Neural progenitor cell (in vitro differentiated cells): ENCODE measurements at places on chromosomes 12 and 14. TPM values are rescaled to one million over a fixed set of nuclear protein-coding genes. Genes with fewer than 3 reads are reported as not detected.

GRCh38 chr12:39587225-39587624 is 32.4 kb downstream of the ABCD2 start:
- DNase-seq = no peak

The KRT74 gene
- not detected in 2 replicates for total RNA-seq

The ADCY6 gene
- 22.4 and 42.4 TPM in 2 replicates for total RNA-seq

GRCh38 chr14:81591266-81591665 is 57.6 kb upstream of the SEL1L start:
- no peak for DNase-seq

DNA sequence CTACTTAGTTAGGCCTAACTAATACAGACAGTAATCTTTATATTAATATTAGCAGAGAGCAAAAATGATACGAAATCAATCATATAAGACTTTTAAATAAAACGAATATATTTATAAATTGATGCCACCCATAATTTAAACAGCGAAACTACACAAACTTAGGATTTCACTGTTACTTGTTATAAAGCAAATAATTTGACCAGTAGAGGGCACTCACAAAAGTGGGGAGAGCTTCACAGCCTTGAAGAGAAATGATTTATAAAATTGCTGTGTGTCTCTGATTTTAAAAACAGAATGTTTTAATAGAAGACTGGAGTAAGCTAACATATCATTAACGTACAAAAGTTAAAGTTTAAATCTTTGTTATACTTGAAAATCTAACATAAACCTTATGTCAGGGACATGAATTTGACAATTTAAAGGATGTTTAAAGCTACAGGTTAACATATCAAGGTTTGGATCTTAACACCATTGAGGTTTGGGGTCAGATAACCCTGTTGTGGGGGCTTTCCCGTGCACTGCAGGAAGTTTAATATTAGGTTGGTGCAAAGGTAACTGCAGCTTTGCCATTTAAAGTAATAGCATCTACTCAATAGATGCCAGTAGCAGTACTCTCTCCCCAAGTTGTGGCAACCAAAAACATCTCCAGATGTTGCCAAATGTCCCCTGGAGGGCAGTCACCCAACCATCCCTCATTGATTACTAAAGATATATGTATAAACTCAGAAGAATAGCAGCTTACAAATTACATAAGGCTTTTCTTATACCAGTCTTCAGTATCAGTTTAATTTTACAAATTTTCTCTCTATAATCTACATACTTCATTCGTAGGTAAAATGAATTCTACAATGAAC is 9.3 kb downstream of the KRAS start:
- peak; percentile 51 for DNase-seq

DNA sequence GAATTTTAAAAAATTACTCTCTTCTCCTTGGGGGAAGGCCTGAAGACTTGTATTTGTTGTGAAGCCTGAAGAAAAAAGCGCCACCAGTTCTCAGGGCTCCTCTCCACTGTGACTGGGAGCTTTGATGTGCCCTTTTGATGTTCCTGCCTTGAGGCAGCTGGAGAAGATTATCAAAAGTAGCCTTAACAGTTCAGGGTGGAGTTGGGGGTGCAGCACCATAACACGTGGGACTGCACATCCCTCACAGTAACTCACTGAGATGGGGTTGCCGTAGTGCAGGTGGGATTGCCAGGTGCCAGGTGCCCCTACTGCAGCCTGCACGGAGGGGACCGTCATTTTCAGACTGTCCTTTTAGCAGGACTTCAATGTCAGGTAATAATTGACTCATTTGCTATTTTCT is 474.1 kb downstream of the ETNK1 start:
- peak; percentile 14 for DNase-seq

The KERA gene
- not detected in 2 replicates for total RNA-seq

DNA sequence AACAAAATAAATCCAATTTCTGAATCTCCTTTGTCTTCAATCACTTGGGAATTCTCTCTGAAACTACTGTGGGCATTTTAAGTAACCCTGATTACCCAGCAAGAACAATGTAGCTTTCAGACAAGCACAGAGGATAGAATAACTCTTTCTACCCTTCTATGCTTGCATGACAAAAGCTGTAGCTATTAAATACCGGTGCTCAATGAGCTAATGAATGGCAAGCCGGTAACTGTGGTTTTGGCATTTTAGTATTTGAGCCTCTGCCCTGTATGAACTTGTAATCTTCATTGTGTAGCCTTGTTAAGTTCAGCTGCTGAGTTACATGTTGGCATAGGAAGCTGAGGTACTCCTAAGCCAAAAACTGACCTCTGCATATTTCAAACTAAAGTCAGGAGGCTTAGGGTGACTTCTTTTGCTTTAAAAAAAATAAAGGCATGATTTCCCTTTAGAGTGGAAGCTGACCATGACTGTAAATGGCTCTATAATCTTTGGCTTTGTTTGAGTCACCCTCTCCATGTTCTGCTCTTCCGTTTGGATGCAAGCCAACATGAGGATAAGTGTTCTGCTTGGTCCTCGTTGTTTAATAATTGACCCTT is 171.0 kb upstream of the HIF1A start:
- DNase-seq = no peak

DNA sequence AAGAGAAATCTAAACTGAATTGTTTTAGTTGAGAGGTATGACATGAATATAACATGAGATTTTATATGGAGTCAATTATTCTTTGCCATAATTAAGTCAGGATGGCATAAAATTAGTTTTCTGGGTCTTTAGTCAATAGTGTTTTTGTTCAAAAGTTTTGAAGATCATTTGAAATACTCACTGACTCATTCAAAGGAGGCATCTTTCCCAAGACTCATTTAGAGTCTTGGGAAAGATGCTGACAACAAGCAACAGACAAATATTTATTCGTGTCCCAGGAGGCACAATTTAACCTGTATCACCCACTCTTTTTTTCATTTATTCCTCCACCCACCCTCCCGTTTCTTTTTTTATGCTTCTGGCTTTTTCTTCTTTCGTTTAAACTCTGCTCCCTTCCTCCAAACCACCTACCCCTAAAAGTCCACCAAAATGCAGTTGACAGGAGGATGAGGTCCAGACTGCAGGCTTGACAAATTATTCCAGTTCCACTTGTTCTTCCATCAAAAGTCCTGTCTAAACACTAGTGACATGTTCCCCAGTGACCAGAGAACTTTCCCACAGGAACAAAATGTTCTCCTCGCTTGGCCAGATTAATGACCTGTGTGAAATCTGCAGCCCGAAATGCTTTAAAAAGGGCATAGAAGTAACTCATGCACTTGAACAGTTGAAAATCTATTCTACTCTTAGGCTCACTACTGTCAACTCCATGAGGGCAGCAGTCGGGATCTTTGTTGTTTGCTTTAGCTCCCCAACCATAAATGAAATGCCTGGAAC is 43.3 kb upstream of the CSRP2 start:
- DNase-seq = no peak

DNA sequence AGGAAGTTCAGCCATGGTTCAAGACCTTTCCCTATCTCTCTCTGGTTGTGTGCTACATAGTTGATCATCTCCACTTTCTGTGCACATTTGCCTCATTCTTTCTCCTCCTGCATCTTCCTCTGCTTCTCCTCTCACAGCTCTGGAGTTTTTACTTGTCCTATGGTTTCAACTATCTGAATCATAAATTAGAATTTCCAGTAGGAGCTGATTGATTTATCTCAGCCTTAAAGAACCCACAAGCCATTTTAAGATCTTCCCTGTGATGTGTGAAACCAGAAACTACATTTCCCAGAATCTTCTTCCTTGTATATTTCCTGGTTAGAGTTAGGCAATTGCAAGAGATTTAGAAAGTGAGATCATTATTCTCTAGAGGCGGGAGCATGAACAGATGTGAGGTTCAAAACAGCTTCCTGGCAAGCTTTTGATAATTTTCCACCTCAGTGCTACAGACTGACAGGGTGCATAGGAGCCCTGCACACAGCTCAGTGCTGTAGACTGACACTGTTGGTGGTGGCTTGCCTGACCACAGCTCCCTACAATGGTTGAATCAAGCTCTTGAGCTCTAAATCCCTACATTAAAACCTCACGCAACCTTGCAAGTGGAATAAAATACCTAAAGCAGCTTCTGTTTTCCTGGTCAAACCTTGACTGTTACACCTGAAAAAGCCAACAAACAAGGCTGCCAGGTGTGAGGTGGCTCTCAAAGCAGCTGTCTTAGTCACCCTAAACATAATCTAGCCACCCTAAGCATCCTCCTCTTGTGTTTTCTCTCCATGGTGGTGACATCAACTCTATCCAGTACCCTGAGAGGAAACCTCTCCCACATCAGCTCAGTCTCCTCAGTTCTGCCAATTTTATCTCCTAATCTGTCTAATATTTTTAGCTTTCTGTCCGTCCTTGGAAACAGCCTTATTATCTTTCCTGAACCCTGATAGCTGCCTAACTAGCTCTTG is 21.5 kb upstream of the IFNG start:
- DNase-seq = no peak

The PRORP gene
- total RNA-seq = 41.3 and 50.3 TPM in 2 replicates

- DNase-seq = no peak
Observed at GRCh38 chr12:11877102-11877826, 193.5 kb upstream of the BCL2L14 start.

- DNase-seq = no peak
Observed at GRCh38 chr12:120892265-120892664, 11.9 kb downstream of the SPPL3 start.

The SMIM41 gene
- total RNA-seq = not detected in 2 replicates

DNA sequence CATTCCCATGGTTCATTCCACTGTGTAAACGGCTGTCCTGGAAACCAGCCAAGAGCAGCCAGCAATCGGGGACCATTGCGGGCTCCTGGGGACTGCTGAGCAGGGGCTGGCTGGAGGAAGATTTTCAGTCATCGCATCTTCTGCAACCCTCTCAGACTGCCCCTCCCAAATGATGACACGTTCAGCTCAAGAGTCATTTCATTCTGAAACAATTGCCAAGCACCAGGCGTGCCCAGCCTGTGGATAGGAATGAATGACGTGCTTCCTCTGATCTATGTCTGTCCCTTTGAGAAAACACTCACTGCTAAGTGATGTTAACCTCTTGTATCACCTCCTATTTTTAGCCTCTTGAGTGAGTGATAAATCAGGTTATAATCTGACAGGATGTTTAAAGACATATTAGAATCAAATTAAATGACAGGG is 62.0 kb downstream of the NDUFA12 start:
- DNase-seq = peak; percentile 11

The KRT75 gene
- not detected in 2 replicates for total RNA-seq

DNA sequence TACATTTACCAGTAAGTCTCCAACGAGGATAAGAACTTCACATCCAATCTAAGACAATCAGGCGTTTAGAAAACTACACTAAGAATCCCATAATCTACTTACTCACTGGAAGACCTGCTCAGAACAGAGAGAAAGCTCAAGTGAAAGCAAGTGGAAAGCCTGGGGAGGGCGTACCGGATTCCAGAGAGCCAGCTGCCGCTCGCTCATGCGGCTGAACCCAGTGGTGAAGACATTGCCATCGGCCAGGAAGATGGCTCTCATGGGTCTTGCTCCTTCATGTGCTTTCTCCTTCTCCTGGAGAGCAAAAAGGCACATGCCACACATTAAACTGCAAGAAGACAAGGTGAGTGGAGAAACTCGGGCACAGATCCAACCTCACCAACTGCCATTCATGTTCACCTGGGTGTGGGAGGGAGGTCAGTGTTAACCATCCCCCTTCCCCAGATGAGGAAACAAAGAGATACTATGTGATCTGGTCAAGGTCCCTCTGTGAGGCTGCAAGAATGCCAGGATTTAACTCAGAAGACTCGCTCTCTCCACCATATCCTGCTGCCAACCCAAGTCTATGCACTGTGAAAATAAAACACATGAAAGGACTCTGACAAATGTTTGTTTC is 23.5 kb upstream of the SELPLG start:
- peak; percentile 77 for DNase-seq

DNA sequence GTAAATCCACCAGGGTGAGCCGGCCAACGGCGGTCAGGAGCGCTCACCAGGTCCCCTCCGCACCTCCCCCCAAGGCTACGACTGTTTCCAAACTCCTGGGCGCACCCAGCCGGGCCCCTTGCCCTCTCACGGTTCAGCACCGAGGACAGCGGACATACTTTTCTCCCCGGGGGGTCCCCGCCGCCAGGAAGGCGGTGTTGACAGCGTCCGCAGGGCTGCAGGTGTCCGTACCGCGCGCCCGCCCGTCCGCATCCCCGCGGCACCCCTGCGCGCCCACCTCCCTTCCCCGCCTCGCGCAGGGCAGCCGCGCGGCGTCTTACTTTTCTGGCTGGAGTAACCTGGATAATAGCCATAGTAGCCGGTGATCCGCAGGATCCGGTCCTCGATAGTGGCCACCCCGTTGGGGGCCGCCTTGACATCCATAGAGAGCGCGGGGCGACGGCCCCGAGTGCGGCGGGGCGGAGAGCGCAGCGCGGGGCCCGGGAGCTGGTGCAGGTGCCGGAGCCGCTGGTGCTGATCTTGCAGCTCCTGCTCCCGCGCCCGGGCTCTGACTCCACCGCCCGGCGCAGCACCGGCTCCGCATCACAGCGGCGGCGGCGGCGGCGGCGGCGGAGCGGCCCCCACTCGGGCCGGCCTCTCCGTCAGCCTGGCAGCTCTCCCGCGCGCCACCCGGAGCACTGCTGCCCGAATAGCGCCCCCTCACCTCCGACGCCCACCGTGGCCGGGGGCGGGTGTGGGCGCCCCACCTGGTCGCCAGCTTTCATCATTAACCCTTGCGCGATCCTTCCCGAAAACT is at the start of gene SLC35F4:
SLC35F4 (minus strand) TSS at position 690 of the 796 bp plus-strand sequence.
- peak; percentile 92 for DNase-seq

GRCh38 chr12:81758421-81759189 is 545 bp downstream of the PPFIA2 start:
- DNase-seq = peak; percentile 57

- DNase-seq = no peak
Observed at GRCh38 chr14:60165547-60165876, 314 bp upstream of the DHRS7 start.

- no peak for DNase-seq
Observed at GRCh38 chr12:59027199-59027598, 106.9 kb upstream of the LRIG3 start.

DNA sequence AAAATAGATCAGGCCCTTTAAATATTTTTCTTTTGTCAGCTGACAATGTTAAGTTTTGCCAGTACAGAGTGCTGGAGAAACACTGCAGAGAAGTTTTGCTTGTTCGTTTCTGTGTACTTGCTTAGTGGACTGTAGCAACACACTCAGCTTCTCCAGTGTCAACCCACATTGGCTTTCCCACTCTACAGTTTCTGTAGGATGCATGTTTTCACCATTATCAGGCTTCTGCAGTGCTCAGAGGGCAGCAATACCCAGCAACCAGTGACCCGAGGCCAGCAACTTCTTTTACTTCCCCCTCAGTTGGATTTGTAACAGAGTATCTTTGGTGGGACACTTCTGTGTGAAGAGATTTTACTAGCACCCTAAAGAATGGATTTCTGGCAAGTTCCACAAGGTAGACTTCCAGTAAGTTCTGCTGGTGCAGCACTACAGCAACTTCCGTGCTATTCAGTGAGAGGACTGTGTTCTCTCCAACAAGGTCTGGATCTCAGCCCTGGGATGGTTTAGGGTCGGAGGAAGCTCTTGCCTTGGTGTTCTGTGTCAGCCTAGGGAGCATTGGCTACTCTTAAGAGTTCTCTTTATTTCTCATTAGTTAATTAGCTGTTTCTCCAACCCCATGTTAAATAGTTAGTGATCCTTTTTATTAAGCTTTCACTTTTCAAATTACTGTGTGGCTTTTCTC is 70.4 kb downstream of the FUT8 start:
- no peak for DNase-seq

The CAMKK2 gene
- 21.0 and 31.1 TPM in 2 replicates for total RNA-seq
